ENCODE measurements at places on chromosomes 1 and 21.

DNA sequence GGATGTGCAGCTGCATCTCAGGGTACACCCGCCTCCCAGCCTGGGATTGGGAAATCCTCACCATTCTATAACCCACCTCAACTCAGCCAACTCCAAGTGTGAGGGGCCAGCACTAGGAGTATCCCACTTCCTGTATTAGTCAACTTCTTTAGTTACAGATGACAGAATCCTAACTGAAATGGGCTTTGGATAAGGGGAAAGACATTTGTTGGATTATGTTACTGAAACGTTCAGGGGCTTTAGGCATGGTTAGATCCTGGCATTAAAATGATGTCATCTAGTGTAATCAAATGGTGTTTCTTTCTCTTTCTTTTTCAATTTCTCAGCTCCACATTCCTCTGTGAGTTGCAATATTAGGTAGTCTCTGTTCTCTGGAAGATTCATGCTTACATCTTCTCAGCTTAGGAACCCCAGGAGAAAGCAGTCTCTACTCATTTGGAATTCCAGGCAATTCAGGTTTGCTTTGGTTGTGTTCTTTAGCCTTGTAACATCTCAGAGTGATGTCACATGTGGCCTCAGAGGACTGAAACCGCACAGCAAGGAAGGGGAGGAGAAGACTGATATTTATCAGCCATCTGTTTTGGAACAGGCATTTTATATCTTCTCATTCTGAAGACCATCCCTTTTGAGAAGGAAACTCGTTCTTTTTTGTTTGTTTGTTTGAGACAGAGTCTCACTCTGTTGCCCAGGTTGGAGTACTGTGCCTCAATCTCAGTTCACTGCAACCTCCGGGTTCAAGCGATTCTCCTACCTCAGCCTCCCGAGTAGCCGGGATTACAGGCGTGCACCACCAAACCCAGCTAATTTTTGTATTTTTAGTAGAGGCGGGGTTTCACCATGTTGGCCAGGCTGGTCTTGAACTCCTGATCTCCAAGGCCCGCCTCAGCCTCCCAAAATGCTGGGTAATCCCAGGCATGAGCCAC lies 18.9 kb upstream of the TMEM54 start:
- peaks cover 5% of the 10 kb centered on the region for H3K4me1 ChIP-seq
- H3K36me3 ChIP-seq: no peaks in the 10 kb centered on the region
- H3K4me3 ChIP-seq: no peak overlapping the region
- peaks cover 7% of the 10 kb centered on the region for H3K27me3 ChIP-seq

DNA sequence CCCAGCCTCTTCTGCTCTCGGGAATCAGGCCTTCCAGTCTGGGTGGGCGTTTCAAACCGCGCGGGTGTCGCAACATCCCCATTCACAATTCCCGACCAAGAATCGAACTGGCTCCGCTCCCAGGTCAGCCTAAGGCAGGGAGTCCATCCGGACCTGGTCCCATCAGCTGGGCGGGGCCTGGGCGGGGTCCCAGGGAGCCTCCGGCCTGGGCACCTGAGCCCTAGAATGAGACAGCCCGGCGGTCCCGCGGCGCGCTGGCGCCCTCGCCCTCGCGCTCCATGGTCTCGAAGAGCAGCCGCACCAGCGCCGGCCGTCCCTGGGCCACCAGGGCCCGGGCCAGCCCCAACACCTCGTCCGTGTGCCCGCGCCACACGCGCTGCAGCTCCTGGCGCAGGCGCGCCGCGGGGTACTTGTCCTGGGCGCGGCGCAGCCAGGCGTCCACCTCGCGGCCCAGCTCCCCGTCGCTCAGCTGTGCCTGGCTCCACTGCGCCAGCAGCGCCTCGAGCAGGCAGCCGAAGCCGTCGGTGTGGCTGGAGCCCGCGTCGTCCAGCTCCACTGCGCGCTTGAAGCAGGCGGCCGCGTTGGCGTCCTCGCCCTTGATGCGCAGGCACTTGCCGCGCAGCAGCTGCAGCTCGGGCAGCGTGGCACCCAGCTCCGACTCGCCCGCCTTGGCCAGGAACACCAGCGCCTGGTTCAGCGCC lies 16.9 kb upstream of the PARS2 start:
- H3K4me3 ChIP-seq: no peak overlapping the region
- no peaks in the 10 kb centered on the region for H3K4me1 ChIP-seq
- no peak overlapping the region for H3K27ac ChIP-seq
- DNase-seq: no peak

GRCh38 chr1:26064553-26064952 lies 2.9 kb downstream of the TRIM63 start:
- DNase-seq: no peak
- H3K36me3 ChIP-seq: no peaks in the 10 kb centered on the region
- 0 out of 2 replicates have a peak, but pooled peaks cover 3% of the 10 kb centered on the region for H3K4me1 ChIP-seq
- H3K27me3 ChIP-seq: 0 out of 2 replicates have a peak, but pooled peaks cover 2% of the 10 kb centered on the region
- no peak overlapping the region for H3K4me3 ChIP-seq
- no peak overlapping the region for H3K27ac ChIP-seq

GRCh38 chr1:209893751-209894150 lies 44.3 kb upstream of the SYT14 start:
- no peaks in the 10 kb centered on the region for H3K27me3 ChIP-seq
- H3K4me3 ChIP-seq: no peak overlapping the region
- no peaks in the 10 kb centered on the region for H3K4me1 ChIP-seq
- DNase-seq: no peak
- H3K27ac ChIP-seq: no peak overlapping the region
- no peaks in the 10 kb centered on the region for H3K36me3 ChIP-seq

GRCh38 chr1:160117709-160118183 lies 2.2 kb downstream of the ATP1A2 start:
- peaks cover 7% of the 10 kb centered on the region for H3K27me3 ChIP-seq
- no peaks in the 10 kb centered on the region for H3K36me3 ChIP-seq

DNA sequence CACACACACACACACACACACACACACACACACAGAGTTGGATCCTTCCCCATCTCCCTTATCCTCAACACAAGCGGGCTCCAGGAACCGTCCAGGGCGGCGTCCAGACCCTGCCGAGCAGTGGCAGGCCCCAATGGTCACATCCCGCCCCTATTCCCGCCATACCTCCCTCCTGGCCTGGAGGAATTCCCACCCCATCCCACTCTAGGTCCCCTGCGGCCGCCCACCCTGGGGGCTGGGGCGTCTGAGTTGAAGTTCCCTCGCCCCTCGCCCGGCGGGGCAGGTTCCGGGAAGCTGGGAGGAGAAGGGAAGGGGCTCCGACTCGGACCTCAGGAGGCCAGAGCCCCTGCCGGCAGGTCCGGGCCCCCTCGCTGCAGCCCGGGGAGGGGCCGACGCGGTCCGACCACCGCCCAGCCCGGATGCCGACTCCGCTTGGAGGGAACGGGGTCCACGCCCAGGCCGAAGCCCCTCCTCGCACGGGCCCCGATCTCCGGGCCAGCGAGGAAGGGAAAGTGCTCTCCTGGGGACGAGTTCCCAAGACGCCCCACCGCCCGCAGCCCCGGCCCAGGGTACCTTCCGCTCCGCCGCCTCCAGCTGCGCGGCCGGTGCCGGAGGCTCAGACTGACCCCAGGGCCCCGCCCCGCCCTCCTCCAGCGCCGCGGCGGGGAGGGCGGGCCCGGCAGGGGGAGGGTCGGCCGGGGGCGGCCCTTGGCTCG lies at the start of gene RHOC:
TSS of gene RHOC (minus strand) at position 623 of the 716 bp plus-strand sequence. CDS start 3,328 bp downstream, outside the sequence.
- H3K27me3 ChIP-seq: peaks cover 13% of the 10 kb centered on the region
- H3K4me3 ChIP-seq: peak within 1 kb of the TSS; percentile 58
- no peak within 1 kb of the TSS for H3K27ac ChIP-seq
- peak; percentile 49 for DNase-seq
- H3K4me1 ChIP-seq: peaks cover 4% of the 10 kb centered on the region

DNA sequence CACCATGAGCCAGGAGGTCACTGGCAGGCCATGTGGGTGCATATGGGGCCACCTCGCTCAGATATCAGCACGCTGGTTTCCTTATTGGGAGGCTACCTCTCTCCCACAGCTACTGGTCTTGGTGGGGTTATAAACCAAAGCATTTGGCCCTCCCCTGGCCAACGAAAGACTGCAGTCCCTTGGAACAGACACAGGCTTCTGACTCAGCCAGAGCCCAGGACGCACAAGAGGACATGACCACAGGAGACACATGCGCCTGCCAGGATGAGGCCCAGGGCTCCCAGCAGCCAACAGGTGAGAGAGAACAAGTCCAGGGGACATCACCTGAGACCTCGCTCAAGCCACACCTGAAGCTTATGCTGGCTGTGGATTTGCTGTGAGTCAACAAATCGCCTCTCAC lies 13.8 kb downstream of the NPHP4 start:
- no peak for DNase-seq
- H3K36me3 ChIP-seq: no peaks in the 10 kb centered on the region
- no peak overlapping the region for H3K27ac ChIP-seq
- no peaks in the 10 kb centered on the region for H3K4me1 ChIP-seq
- H3K4me3 ChIP-seq: no peak overlapping the region
- H3K27me3 ChIP-seq: no peaks in the 10 kb centered on the region

DNA sequence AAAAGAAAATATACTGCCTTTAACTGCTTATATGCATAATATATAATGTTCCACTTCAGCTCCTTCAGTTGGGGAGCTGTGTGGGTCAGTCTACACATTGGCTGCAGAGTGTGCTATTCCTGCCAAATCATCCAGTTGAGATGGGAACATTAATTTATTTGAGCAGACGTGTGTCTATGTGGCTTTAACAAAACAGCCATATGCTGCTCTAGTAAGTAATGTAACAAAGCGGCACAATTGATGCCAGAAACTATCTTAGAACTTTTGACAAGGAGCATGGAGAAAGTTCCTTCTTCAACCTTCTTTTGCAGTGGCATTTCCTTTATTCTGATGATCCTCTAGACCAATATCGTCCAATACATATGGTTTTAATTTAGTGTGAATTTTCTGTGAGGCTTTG lies 285.9 kb upstream of the C1orf87 start:
- H3K27me3 ChIP-seq: no peaks in the 10 kb centered on the region
- H3K4me3 ChIP-seq: no peak overlapping the region
- no peak overlapping the region for H3K27ac ChIP-seq
- no peaks in the 10 kb centered on the region for H3K36me3 ChIP-seq
- no peaks in the 10 kb centered on the region for H3K4me1 ChIP-seq

GRCh38 chr1:95057351-95057750 lies 15.4 kb downstream of the ALG14 start:
- H3K4me3 ChIP-seq: no peak overlapping the region
- no peaks in the 10 kb centered on the region for H3K36me3 ChIP-seq
- H3K27me3 ChIP-seq: no peaks in the 10 kb centered on the region
- no peak for DNase-seq
- no peaks in the 10 kb centered on the region for H3K4me1 ChIP-seq

DNA sequence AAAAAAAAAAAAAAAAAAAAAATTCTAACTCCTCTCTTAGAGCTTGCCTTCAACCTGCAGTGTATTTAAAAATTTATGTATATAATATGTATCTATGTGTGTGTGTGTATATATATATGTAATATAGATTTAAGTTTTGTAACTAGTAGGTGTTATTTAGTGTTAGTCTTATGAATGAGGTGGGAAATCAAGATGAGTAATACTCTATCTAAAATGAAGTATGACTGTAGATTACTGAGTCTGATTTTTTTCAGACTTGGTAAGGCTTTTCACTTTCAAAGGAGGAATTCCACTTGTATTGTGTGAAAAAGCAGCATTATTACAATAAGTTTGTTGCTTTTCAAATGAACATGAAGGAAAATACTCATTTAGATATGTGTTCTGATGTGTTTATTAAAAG lies 5.4 kb upstream of the DNM3 start:
- no peak for DNase-seq
- no peak overlapping the region for H3K4me3 ChIP-seq
- H3K4me1 ChIP-seq: no peaks in the 10 kb centered on the region
- no peaks in the 10 kb centered on the region for H3K27me3 ChIP-seq

DNA sequence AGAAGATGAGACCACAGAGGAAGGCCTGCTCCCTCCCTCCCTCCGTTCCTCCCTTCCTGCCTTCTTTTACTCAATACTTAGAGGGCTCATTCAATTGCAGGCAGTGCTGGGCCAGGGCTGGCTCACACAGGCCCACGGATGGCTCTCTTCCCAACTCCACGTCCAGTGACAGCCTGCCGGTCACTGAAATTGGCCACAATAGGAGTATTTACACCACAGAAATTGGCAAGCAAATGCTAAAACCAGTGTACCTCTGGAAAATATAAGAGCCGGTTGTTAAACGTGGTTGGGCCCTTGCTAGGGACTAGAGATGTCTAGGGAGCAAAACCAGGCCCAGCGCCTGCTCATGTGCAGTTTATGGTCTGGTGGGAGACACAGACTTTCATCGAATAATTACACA lies 72.4 kb upstream of the TMEM51 start:
- H3K27me3 ChIP-seq: no peaks in the 10 kb centered on the region
- DNase-seq: no peak
- H3K36me3 ChIP-seq: no peaks in the 10 kb centered on the region
- H3K27ac ChIP-seq: no peak overlapping the region

DNA sequence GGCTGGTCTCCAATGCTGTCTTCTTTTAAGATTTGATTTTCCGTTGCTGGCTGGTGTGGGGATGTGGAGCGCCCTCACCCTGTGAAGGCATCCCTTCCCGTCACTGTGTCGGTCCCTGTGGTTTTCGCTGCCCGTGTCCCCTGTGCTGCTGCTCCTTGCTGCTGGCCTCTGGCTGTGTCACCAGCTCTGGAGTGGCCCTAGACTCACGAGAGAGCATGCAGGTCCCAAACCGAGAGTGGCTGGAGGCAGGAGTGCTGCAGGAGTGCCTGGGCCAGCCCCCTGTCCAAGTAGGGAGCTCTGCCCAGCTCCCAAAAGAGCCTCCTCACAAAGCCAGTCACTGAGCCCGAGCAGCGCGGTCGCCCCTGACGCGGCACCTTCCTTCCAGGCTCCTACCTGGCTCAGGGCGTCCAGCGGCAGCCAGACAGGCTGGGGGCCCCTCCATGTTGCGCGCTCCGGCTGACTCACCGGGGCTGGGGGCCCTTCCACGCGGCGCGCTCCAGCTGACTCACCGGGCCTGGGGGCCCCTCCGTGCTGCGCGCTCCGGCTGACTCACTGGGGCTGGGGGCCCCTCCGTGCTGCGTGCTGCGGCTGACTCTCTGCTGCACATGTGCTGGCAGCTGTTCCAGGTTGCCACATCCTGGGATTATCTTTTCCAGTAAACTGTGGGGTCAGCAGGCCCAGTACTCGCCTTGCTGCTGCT lies 106.7 kb upstream of the COL6A1 start:
- H3K27ac ChIP-seq: no peak overlapping the region
- H3K4me1 ChIP-seq: no peaks in the 10 kb centered on the region
- no peak overlapping the region for H3K4me3 ChIP-seq
- no peak for DNase-seq
- peaks cover 79% of the 10 kb centered on the region for H3K27me3 ChIP-seq
- no peaks in the 10 kb centered on the region for H3K36me3 ChIP-seq

GRCh38 chr21:39184050-39184980 lies 1.1 kb upstream of the PSMG1 start:
- no peaks in the 10 kb centered on the region for H3K27me3 ChIP-seq
- H3K27ac ChIP-seq: peak overlapping the region; percentile 78
- peaks cover 10% of the 10 kb centered on the region for H3K36me3 ChIP-seq
- peak overlapping the region; percentile 93 for H3K4me3 ChIP-seq
- DNase-seq: peak; percentile 42
